ENCODE measurements at places on chromosomes 7 and 10.

DNA sequence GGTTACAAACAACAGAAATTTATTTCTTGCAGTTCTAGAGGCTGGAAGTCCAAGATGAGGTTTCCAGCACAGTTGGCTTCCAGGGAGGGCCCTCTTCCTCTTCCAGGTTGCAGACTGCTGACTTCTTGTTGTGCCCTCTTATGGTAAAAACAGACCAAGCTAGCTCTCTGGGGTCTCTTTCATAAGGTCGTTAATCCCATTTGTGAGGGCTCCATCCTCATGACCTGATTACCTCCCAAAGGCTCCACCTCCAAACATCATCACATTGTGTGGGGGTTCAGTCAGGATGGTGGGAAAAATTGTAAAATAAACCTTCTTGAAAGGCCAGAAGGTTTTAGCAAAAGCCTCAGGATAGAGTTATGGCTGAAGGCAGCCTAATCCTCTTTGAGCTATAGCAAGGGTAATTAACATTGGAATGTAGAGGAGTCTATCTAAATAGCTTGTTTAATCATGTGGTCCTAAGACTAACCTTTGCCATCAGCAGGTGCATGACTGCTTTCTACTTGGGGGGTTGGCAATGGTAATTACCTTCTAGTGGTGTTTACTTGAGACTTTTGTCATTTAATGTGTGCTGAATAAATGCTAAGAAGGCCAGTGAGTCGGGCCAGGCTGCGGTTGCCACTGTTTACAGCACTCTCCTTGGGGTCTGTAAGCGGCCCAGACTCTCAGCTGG is 80.8 kb downstream of the PPP1R17 start:
- DNase-seq, result no peak

- peak; percentile 85 for DNase-seq
These were observed 35.7 kb downstream of the PRKG1 start for GRCh38 chr10:51109801-51110533.

GRCh38 chr7:147756300-147756699 is 834.3 kb upstream of the C7orf33 start:
- no peak for DNase-seq

GRCh38 chr10:5476918-5477525 is 22.3 kb downstream of the CALML5 start:
- no peak for DNase-seq

DNA sequence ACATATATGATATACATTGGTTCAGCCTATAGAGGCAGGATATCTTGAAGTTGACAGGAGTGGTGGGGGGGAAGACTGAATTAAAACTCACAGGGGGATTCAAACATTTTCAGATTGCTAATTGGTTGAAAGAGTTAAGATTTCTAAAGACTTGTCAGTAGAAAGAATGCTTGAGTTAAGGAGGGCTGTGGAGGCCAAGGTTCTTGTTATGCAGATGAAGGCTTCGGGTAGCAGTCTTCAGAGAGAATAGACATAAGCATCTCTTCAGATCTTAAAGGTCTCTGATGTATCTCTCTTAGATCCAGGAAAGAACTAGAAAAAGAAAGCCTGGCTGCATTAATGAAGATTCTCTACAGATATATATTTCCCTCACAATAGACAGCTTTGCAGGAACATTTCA is 209.8 kb upstream of the SEMA3D start:
- no peak for DNase-seq

DNA sequence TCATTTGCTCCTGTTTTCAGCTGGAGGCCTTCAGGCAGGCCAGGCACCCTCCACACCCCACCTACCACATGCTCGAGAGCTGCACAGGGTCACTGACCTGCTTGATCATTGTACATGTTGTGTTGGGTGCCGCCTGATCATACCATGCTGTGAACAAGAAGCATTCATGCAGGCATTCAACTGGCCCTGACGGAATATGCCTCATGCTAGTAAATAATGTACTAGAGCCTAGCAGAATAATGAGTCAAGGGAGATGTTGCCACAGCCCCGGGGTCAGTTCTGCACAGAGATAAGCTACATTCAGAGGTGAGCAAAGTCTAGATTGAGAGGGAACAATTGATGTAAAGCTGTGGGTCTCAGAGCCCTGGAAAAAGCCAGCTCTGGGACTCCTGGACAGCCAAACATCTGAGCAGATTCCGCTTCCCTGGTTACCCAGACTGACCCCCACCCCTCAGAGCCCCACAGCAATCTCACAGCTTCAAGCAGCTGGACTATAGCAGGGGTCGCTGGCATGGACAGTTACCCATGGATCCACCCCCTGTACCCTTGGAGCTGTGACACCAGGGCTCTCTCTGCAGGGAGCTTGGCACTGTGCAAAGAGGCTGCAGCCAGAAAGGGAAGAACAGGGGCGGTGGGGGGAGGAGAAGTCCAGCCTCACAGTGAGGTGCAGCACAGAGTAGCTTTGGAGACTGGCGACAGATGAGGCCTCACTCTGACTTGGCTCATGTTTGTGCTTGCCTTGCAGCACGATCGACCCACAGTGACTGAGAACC is 86.6 kb downstream of the FRMPD2 start:
- no peak for DNase-seq

- DNase-seq, result no peak
These were observed 78.7 kb downstream of the PTPRN2 start for GRCh38 chr7:158508802-158509385.

GRCh38 chr7:74097937-74098614 is 14.5 kb downstream of the LIMK1 start:
- DNase-seq, result peak; percentile 82

- DNase-seq, result no peak
These were observed 54.0 kb downstream of the NEURL1 start for GRCh38 chr10:103547391-103547946.

DNA sequence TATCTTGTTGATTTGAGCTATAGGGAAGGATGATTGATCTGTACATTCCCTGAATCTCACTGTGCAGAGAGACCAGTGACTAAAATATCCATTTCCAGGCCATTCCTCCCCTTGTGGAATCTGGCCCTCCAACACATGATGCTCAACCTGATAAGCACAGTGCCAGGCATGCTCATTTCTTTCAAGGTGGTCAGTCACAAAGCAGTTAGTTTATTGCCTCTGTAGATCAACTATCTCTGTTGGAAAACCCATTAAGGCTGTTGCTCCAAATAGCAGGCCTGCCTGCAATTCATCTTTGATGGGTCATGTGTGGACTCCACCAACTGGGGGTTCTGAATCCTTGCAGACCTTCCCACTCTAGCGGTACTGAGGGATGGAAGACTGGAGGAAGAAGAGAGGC is 168.6 kb upstream of the FOXK1 start:
- no peak for DNase-seq

- no peak for DNase-seq
These were observed 8.5 kb upstream of the GLCCI1 start for GRCh38 chr7:7959979-7960670.

GRCh38 chr10:21417172-21417712 is 108.2 kb downstream of the SKIDA1 start:
- no peak for DNase-seq

DNA sequence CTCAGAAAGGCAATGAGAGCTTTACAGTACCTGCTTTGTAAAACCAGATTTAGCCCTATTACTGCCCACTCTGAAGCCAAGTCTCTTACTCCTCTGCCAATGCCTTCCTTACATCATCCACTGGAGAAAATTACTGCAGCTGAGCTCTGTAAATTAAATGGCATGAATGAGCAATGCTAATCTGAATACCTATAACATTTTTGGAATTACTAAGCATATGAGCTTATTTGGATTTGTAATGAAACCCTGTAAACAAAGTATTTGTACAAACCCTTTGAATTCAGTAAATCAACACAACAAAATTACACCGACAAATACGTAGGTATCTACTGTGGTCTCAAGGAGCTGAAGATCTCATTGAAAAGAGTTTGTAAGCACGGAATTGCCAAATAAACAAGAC is 12.1 kb upstream of the CCNY start:
- DNase-seq, result peak; percentile 41

DNA sequence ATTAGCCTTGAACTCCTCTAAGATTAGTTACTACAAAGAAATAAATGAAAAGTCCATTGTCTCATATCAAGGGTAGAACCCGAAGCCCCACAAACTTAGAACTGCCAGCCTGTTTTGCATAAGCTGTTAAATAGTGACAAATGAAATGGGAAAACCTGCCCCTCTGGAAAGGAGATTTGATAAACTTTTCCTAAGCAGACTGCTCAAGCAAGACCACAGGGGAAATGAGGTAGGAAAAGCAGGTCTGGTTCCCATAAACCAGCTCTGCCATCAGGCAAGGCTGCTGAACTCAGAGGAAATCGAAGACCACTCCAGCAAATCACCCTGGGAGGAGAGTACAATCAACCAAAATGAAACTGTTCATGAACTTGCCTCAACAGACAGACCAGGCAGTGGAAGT is 181.5 kb upstream of the AOAH start:
- DNase-seq, result no peak

- DNase-seq, result no peak
These were observed 33.0 kb upstream of the RET start for GRCh38 chr10:43043773-43044447.

GRCh38 chr7:20343205-20343604 is 12.5 kb downstream of the ITGB8 start:
- DNase-seq, result no peak

DNA sequence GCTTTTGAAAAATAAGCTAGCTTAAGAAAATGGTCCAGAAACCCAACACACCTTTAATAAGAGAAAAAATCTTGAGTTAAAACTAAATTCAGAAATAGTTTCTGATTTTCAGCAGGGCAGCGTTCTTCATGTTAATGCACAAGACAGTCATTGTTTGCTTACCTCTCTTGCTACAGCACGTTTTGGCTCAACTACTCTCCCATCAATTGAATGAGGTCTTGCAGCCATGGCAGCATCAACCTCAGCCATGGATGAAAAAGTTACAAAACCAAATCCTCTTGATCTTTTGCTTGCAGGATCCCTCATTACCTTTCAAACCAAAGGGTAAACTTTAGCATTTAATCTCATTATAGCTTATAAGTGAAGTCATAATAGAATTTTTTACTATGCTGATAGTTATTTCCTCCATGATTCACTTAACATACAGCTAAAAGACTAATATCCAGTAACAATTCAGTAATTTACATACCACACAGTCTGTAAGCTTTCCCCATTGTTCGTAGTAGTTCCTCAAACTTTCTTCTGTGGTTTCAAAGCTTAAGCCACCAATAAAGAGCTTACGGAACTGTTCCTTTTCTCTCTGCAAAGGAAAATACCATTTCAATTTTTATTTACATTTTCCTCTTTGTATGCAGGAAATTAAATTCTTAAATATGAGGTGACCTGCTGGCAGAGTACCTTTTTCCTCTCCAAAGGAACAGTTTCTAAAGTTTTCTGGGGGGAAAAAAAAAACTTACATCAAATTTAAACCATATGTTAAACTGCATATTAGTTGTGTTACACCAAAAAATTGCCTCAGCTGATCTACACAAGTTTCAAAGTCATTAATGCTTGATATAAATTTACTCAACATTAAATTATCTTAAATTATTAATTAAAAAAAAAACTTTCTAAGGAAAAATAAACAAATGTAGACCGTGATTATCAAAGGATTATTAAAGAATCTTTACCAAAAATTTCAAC is 3.1 kb downstream of the HNRNPA2B1 start:
- no peak for DNase-seq

- DNase-seq, result no peak
These were observed 854 bp upstream of the CFAP46 start for GRCh38 chr10:132943058-132943790.

GRCh38 chr7:20194343-20194995 is 22.7 kb downstream of the MACC1 start:
- DNase-seq, result no peak

DNA sequence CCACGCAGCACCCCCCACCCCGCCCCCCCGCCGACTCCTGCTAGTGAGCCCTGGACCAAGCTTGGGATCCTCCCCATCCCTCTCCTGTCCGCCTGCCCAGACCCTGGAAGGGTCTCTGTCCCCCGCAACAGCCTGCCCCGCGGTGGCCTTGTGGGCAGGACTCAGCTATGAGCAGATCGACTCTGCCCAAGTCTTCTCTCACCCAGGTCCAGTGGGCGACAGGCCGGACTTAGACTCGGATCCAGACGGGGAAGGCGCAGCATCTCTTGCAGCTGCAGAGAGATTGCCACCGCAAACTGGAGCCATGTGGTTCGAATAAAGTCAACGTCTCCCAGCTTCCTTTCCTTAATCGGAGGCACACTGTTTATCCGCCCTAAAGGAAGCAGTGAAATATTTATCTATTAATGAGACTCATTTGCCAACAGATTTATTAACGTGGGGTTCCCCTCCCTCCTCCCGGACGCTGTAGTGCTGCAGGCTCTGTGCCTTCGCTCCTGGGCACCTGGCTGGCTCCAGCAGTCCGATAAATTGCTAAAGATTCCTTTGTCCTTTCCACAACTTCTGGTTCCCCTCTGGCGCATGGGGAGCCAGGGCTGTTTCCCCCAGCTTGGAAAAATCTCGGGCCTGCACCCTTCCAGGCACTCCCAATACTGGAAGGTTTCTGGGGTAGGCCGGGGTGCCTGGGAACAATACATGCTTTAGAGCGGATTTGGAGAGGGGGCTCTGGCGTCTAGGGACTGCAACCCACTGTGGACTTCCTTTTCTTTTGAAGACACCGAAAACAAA is 634 bp upstream of the HOXA7 start:
- no peak for DNase-seq

- no peak for DNase-seq
These were observed 7.5 kb downstream of the NKX2-3 start for GRCh38 chr10:99540306-99540656.

Data from fibroblast of skin of scalp (primary cell).